Stimulated activated memory B cell treated with anti-CD40 and anti-IgM and Interleukin-4, amounts not matched to agents 10 μg/mL and 1 μg/mL and 100 μg/mL, for 72 hours (primary cell): ENCODE measurements at places on chromosomes 6 and 20.

DNA sequence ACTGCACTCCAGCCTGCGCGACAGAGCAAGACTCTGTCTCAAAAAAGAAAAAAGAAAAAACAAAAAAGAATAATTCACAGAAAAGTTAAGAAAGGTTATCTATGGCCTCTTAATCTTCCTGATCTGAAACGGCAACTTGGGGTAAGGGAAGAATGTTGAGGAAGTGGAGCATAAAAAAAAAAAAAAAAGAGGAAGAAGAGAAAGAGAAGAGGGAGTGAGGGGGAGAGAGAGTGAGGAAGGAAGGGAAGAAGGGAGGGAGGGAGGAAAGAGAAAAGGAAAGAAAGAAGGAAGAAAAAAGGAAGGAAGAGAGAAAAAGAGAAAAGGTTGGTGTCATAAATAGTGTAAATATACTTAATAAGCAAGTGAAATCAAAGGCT, 68.9 kb upstream of the NCOA3 start:
- ATAC-seq = no peak

GRCh38 chr6:93278241-93278640, 141.1 kb downstream of the EPHA7 start:
- ATAC-seq = no peak

GRCh38 chr6:146289816-146290588, 253.6 kb upstream of the RAB32 start:
- ATAC-seq = no peak

GRCh38 chr6:21753241-21754108, 159.9 kb downstream of the SOX4 start:
- ATAC-seq = no peak

GRCh38 chr6:56292505-56293181, 45.3 kb upstream of the COL21A1 start:
- ATAC-seq = no peak

- no peak for ATAC-seq
Observed at GRCh38 chr6:63560801-63561287, 11.4 kb upstream of the LOC128125822 start.

DNA sequence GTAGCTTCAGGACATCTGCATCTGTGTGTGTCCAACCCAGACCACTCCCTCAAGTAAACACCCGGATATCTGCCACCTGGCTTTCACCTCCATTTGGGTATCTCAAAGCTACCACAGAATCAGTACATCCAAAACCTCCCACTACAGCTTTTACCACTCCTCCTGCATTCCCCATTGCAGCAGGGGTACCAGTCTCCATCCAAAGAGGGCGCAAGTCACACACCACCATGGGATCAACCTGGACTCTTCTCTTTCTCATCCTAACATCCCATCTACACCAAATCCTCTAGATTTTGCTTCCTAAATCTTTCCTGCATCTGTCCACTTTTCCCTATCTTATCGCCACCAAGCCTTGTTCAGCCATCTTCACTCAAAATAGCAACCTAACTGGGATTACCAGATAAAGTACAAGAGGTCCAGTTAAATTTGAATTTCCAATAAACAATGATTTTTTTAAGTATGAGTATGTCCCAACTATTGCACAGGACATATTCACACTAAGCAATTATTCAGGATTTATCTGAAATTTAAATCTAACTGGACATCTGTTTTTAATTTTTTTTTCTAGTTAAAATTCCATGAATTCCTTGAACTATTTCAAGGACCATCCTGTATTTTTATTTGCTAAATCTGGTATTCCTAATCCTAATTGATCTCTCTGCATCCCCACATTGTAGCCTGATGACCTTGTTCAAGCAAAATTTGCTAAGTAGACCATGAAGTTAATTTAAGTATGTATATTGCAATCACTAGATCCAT, 164.3 kb upstream of the MLN start:
- no peak for ATAC-seq

GRCh38 chr6:34560366-34561226, 4.5 kb upstream of the SPDEF start:
- no peak for ATAC-seq
